ENCODE measurements at places on chromosomes 7 and 10.
A peak's percentile ranks its signal among the peaks of the same experiment; 100 is the strongest.

DNA sequence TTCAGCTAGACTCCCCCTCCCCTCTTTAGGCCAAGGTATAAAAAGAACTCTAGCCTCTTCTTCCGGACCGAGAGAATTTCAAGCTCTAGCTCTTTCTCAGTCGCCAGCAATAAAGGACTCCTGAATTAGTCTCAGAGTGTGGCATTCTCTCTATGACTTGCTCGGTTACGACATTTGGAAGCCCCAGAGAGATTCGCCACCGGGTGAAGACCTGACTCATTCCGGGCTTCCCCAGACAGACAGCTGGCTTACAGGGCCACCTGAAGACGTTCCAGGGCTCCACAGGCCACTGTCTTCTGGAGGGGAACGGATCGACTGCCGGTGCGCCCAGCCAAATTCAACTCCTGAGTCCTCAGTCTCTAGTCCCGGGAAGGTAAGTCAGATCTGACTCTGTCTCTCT is at the start of gene AKR1B15:
Gene AKR1B15 (plus strand): TSS at position 234 of the 400 bp plus-strand sequence. CDS start 15,510 bp downstream, outside the sequence.
- no peak for DNase-seq

DNA sequence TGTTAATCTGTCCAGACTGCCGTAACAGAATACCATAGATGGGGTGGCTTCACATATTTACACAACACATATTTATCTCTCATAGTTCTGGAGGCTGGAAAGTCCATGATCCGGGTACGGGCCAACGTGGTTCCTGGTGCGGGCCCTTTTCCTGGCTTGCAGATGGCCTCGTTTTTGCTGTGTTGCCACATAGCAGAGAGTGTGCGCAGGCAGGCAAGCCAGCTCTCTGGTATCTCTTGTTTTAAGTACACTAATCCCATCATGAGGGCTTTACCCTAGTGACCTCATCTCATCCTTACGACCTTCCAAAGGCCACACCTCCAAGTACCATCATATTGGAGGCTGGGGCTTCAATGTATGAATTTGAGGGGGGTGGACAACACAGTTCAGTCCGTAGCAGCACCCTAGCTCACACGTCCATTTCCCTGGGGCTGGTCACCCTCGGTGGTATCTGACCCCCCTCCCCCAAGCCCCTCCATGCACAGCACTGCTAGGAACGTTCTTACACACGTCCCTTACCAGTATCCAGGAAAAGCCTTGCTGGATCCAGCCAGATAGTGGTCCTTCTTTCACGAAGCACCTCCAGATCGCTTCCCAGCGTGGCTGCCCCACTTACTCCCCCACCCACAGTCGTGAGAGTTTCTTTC is 21.5 kb downstream of the CUX1 start:
- no peak for DNase-seq

GRCh38 chr7:139772873-139773272 is 4.9 kb downstream of the HIPK2 start:
- no peak for DNase-seq

DNA sequence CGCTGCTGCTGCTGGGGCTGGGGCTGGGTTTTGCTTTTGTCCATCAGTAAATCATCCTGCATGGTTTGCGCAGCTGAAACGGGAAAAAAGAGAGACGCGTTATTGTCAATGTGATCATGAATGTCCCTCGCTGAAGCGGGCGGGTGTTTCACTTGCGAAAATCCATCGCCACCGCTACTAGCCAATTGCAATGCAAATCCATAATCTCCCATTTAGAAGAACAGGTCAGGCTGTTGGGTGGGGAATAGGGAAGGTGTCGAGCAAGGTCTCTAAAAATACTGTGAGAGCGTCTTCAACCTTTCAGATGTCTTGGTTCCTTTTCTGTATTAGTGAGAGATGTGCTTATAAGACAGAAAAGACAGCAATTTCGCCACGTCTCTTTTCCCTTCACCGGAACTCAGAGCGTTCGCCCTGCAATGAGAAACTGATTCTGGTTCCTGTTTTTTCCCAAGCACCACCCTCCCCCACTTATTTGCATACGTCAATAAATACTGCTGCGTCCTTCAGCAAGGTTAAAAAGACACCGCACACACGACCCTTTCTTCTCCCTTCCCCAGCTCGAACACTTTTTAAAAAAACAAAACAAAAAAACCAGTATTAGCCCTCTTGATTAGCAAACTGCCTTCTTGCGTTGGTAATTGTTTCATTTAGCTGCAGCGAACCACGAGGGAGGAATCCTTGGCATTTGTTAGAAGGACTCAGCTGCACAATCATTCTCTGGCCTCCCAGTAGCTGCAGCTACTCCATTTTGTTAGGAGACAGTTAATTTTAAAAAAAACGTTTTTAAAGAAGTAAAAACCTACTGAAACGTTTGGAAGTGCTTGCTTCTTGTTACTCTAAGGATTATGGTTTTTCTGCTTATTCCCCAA is 50.4 kb downstream of the CPEB3 start:
- DNase-seq = peak; percentile 66

- DNase-seq = no peak
Observed at GRCh38 chr7:30887464-30887872, 24.2 kb upstream of the AQP1 start.

- DNase-seq = no peak
Observed at GRCh38 chr7:144588559-144589051, 185.1 kb upstream of the NOBOX start.

GRCh38 chr10:116809483-116810119 is 39.7 kb upstream of the ENO4 start:
- DNase-seq = no peak

- no peak for DNase-seq
Observed at GRCh38 chr10:129744134-129745111, 219.7 kb downstream of the EBF3 start.

DNA sequence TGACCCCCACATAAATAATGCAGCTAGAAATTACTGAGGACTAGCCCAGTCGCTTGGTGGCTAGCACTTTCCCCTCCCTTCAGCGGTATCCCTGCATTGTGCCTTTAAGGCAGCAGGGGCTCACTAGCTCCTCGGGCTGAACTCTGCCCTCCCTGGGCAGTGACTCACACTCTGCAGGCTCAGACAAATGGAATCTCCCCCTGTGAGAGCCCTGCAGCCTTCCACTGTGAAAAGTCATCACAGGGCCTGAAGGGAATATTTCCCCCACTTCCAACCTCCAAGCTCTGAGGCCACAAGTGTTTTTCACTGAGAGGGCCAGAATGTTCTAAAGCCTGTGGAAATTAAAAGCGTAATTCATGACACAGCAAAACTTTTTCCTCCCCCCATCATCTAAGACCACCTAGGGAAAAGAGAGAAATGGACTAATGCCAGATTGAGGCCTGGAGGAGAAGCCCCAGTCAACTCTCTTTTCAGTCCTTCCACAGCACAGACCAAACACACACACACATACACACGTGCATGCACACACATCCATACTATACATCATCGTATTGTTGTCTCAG is 93.6 kb upstream of the COL1A2 start:
- DNase-seq = no peak

DNA sequence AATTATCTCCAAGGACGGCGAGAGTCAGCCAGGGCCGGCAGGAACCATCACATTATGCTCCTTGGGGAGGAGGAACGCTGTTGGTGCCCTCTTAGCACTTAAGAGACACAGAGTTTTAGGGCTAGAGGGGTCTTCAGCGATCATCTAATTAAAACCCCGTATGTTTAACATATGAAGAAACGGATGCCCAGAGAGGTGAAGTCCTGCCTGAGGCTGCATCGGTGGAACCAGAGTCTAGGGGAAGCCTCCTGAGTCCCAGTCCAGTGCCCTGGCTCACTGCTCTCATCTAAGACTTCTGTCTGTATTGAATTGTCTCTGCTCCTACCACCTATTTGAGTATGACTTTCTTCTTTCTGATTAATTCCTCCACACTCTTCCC is 688 bp upstream of the ABCB4 start:
- no peak for DNase-seq

DNA sequence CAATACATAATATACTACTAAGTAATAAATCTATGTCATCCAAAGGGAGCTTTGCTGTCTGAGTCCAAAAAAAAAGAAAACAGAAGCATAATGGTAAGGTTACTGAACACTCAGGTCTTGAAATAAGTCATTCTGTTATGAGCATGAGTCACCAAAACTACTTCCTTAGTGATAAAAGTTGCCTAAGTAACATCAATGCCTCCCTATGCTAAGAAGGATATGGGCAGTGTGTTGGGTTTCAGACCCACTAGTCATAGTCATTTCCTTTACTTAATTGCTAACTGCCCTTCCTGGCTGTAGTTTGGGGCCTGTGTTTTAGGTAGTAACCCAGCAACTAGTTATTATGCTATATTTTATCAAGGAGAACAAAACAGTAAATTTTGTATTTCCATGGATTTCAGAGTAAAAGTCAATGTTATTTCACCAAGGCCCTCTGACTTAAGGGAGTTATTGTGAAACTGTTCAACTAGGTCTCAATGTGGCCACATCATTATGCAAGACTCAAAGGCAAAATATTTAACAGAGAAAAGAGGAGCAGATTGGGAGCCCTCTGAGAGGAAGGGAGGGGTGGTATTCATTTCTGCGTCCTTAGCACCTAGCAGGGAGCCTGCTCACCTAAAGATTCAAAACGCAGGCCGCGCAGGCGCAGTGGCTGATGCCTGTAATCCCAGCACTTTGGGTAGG is 11.7 kb upstream of the VIM start:
- DNase-seq = peak; percentile 66

DNA sequence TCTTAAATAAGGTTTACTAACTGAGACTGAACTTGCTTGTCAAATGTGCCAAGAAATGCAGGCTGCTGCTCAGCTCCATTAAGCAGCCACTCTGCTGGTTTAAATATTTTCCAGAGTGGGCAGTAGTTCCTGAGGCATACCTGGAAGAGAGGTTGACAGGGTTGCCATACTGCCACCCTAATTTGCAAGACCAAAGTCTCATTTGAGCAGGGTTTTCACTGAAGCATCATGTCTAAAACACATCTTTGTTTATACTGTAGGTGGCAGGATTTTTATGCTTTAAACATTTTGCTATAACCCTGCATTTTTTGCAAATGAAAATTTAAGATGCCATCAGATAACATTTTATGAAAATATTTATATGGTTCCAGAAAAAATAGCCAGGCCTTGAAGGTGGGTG is 618.0 kb upstream of the LRRTM3 start:
- DNase-seq = no peak

GRCh38 chr7:43077732-43078391 is 34.6 kb upstream of the HECW1 start:
- DNase-seq = no peak

DNA sequence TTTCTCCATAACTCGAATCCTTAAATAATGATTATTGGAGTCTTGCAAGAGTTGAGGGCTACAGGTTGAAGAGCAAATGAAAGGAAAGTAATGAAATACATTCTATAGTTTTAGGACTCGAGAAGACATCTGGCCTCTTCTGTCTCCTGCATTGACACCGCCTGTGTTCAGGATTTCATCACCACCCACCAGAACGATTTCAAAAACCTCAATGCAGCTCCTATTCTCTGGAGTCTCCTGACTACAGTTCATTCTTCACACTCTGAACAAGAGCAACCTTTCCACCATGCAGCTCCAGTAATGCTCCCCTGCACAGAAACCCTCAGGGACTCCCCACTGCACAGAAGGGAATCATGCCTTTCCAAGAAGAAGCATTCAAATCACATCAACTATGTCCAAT is 5.5 kb downstream of the IL15RA start:
- DNase-seq = no peak

DNA sequence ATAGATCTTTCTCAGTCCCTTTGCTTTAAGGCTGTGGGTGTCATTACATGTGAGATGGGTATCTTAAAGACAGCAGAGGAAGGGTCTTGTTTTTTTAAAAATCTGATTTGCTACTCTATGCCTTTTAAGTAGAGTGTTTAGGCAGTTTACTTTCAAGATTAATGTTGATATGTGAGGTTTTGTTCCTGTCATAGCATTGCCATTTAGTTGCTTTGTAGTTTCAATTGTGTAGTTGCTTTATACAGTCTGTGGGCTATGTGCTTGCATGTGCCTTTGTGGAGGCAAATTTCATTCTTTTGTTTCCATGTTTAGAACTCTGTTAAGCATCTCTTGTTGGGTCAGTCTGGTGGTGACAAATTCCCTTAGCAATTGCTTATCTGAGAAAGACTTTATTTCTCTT is 54.6 kb downstream of the ZNF783 start:
- no peak for DNase-seq

GRCh38 chr7:74202841-74203556 is 6.8 kb upstream of the LAT2 start:
- peak; percentile 57 for DNase-seq

GRCh38 chr7:51318886-51319579 is 2.4 kb upstream of the COBL start:
- DNase-seq = no peak

DNA sequence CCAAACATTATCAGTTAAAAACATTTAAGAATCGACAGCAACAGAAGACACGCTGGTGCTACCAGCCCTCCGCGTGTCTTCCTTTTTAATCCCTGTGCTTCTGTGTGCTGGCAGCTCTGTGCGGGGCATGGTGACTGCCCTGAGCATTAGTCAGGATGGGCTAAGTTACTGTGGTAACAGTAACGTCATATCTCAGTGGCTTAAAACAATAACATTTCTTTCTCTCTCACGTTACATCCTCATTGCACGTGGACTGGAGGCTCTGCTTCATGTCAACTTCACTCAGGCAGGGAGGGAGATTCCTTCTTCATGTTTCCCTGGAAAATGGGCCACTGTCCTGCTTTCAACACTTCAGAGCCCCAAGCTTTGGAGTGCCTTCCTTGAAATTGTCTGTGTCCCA is 378.5 kb downstream of the CCSER2 start:
- DNase-seq = no peak

- DNase-seq = no peak
Observed at GRCh38 chr10:127151541-127151940, 44.9 kb downstream of the INSYN2A start.

DNA sequence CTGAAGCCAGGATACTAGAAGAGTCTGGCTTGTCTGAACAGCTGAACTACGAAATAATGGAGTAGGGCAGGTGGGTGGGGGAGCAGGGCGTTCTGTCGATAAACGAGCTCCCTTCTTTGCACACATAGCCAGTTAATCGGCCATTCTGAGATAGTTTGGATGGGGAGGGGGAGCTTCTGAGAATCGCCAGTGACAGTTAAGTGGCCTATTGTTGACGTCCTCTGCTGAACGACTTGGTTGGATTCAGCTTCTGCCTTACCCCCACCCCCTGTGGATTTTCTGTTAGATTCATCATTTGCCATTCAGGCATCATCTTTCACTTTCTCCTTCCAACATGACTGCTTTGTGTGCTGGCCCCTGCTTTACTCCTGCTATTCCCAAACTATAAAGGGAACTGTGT is 520 bp downstream of the CPA5 start:
- no peak for DNase-seq

GRCh38 chr10:58280477-58280876 is 11.5 kb downstream of the CISD1 start:
- no peak for DNase-seq

DNA sequence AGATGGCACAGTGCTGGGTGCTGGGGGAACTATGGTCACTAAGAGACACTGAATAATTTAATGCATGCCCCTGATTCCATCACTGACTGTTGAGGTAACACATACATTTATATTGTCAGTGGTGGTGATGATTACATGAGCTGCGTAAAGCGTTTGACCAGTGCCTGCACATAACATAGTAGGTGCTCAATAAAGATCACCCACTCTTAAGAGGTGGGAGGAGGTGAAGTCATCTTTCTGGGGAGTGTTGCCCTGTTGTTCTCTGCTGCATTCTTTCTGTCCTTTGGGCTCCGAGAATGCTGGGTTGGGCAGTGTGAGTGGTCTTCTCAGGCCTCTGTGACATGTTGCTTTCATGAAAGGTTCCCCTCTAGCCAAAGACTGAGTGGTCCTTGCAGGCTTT is 68.0 kb downstream of the TCF7L2 start:
- DNase-seq = no peak

- DNase-seq = no peak
Observed at GRCh38 chr7:45193828-45194227, 36.2 kb downstream of the RAMP3 start.
